ENCODE measurements at places on chromosomes 4 and X.
A peak's percentile ranks its signal among the peaks of the same experiment; 100 is the strongest.

DNA sequence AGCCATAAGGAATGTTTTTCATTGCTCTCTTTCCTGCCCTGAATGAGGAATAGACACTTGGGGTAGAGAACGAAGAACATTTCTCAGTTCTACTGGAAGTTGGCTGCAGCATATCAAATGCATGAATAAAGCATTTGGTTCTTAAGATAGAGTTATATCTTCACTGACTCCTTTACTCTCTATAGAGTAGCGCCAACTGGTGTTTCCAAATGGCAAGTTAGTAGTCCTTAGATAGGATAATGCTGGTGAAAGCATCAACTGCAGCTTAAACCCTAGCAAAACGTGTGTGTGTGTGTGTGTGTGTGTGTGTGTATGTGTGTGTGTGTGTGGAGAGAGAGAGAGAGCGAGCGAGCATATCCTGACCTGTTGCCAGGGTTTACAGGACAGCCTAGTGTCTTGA, 62.2 kb upstream of the FRMPD4 start:
- peak; percentile 0 for DNase-seq
- no peak overlapping the region for H3K4me3 ChIP-seq
- H3K36me3 ChIP-seq = no peaks in the 10 kb centered on the region
- no peaks in the 10 kb centered on the region for H3K4me1 ChIP-seq

DNA sequence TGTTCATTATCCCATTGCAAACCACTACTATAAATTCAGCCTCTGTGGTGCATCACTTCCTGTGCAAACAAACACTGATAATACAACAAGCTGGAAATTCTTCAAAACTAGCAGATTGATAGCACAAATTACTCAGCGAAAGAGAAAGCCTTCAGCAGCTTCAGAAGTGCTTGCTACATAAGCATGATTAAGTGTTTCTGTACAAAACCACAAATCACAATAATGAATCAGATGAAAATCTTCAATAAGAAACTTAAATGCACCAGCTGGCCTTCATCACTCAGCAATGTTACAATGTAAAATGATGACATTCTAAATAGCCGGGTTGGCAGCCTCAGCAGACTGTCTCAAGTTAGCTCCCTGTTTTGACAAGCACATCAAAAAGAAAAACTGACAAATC, 262.2 kb downstream of the SPOCK3 start:
- DNase-seq = no peak
- no peaks in the 10 kb centered on the region for H3K27me3 ChIP-seq
- H3K27ac ChIP-seq = no peak overlapping the region
- H3K36me3 ChIP-seq = no peaks in the 10 kb centered on the region

DNA sequence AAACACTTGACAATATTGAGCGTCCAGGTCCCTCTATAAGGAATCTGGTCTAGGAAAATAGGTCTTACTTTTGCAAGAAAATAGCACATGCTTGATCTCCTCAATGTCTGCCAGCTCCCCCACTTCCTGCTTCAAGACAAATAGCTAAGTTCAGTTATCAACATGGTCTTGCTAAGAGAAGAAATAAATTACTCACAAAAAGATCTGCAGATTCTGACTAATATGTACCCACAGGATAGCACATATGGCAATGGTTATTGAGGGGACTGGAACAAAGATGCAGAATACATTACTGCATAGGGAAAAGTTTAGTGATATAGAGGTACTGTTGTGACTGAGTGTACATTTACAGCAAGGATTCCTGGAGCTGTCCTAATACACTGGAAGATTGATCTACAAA, 457.5 kb upstream of the GRID2 start:
- no peak for DNase-seq
- no peaks in the 10 kb centered on the region for H3K36me3 ChIP-seq
- no peak overlapping the region for H3K27ac ChIP-seq
- H3K4me3 ChIP-seq = no peak overlapping the region
- no peaks in the 10 kb centered on the region for H3K4me1 ChIP-seq

GRCh38 chr4:94856030-94856429, 98.3 kb downstream of the BMPR1B start:
- no peak overlapping the region for H3K27ac ChIP-seq
- no peak for DNase-seq
- H3K4me1 ChIP-seq = no peaks in the 10 kb centered on the region
- no peaks in the 10 kb centered on the region for H3K27me3 ChIP-seq
- no peaks in the 10 kb centered on the region for H3K36me3 ChIP-seq
- H3K4me3 ChIP-seq = no peak overlapping the region

- peaks cover 41% of the 10 kb centered on the region for H3K27me3 ChIP-seq
- no peak for DNase-seq
- H3K36me3 ChIP-seq = no peaks in the 10 kb centered on the region
These were observed 5.9 kb downstream of the NKX1-1 start for GRCh38 chr4:1400191-1400805.

DNA sequence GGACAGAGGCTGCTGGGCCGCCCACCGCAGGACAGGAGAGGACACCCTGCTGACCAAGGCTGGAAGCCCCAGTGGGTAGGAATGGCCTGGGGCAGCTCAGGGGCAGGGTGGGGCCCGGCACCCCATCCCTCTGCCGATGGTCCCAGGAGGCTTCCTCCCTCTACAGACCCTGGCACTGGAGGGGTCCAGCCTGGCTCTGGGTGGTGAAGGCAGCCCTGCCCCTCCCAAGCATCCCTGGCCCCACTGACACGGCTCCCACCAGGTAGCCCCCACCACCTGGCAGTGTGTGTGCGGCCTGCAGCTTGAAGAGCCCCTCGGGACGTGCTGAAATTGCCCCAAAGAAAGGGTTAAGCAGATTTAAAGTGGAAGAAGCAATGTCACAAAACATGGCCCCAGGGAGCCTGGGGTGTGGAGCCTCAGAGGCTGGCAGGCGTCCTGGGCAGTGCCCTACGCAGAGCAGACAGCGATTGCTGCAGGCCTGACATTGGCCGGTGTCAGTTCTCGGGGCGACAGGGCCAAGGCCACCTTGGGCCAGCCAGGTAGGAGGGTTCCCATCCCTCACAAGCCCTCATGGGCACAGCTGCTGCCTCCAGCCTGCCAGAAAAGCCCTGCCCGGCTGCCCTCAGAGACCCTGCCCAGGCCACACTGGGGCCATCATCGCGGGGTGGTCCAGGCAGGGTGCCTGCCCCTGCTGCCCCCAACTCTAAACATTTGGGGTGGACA, 80.5 kb downstream of the FAM53A start:
- H3K36me3 ChIP-seq = no peaks in the 10 kb centered on the region
- H3K4me3 ChIP-seq = no peak overlapping the region
- no peak for DNase-seq
